ENCODE measurements at places on chromosomes 7 and 10.

GRCh38 chr7:157016024-157016351, 5.5 kb upstream of the MNX1 start:
- DNase-seq, result no peak

- no peak for DNase-seq
These were observed 244.2 kb downstream of the ELFN1 start for GRCh38 chr7:1914321-1914720.

DNA sequence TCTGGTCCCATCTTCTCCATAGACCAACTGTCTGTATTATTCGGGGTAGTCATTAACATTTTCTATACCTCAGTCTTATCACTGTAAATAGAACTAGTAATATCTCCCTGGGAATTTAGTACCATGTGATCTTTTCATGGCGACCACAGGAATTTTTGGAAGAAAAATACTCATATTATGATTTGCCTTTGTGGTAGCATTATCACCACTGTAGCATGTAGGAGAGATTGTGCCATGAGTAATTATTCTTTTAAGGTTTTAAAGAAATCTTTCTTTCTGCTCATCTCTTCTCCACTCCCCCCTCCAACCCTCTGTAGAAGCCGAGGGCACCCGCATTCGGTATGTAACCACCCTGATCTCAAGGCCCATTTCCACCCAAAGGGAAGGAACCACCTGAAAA, 25.0 kb downstream of the ZNF365 start:
- DNase-seq, result no peak

GRCh38 chr7:3884543-3884942, 583.5 kb downstream of the SDK1 start:
- DNase-seq, result no peak

GRCh38 chr10:1216574-1217236, 160.5 kb downstream of the WDR37 start:
- DNase-seq, result no peak

- no peak for DNase-seq
These were observed 623.6 kb upstream of the FZD8 start for GRCh38 chr10:36265741-36266140.

DNA sequence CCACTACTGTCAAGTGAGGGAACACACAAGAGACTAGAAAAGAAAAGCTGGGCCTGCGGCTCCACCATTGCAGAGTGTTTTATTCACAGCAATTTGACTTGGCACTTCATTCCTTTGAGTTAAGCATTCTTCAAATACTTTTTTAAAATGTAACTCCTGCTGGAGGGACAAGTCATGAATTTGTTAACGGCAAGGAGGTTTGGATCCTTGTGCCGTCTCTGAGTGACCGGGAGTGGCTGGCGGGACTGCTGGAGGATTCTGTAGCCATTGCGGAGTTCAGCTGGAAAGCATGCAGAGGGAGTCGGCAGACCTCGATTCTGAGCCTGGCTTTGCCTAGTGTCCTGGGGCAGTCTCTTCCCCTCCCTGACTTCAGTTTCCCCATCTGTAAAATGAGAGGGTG, 9.8 kb downstream of the HSPA12A start:
- no peak for DNase-seq

- no peak for DNase-seq
These were observed 2.2 kb upstream of the LHPP start for GRCh38 chr10:124459395-124459794.

DNA sequence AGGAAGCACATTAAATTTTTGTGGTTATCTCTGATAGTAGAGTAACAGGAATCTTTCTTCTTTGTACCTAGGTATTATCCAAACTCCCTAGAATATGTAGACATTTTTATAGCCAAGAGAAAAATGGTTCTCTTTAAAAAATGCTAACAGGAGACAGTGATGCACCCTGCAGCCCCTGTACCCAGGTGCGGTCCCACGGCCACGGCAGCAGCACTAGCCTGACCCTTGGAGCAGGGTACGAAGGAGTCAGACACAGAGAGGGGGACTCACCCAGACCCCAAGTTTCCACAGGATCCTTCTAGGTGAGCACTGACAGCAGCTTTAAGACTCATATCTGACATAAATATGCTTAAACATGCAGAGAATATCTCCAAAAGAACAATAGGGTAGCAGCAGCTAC, 60.4 kb downstream of the NUDCD3 start:
- no peak for DNase-seq

GRCh38 chr10:58241346-58241745, 26.3 kb downstream of the IPMK start:
- DNase-seq, result no peak

DNA sequence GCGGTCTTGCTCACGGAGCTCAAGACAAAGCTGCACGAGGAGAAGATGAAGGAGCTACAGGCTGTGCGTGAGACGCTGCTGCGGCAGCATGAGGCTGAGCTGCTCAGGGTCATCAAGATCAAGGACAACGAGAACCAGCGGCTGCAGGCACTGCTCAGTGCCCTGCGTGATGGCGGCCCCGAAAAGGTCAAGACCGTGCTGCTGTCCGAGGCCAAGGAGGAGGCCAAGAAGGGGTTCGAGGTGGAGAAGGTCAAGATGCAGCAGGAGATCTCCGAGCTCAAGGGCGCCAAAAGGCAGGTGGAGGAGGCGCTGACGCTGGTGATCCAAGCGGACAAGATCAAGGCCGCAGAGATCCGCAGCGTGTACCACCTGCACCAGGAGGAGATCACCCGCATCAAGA, 51.4 kb downstream of the JAKMIP3 start:
- no peak for DNase-seq

DNA sequence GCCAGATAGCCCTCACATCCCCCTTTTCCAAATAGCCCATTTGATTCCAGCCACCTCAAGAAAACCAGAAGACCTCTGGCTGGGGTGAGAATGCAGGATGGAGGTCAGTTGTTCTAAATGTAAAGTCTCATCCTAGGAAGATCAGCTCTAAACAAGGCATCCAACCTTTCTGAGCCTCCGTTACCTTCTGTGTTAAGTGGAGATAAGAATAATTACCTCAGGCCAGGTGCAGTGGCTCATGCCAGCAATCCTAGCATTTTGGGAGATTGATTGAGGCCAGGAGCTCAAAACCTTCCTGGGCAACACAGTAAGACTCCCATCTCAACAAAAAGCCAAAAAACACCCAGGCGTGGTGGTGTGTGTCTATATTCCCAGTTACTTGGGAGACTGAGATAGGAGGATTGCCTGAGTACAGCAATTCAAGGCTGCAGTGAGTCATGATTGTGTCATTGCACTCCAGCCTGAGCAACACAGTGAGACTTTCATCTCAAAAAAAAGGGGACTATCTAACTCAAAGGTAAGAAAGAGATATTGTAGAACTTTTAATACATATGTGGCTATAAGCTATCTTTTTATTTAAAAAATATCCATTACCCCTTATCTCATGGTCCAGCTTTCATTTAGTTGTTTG, 43.5 kb downstream of the PRTFDC1 start:
- DNase-seq, result no peak

DNA sequence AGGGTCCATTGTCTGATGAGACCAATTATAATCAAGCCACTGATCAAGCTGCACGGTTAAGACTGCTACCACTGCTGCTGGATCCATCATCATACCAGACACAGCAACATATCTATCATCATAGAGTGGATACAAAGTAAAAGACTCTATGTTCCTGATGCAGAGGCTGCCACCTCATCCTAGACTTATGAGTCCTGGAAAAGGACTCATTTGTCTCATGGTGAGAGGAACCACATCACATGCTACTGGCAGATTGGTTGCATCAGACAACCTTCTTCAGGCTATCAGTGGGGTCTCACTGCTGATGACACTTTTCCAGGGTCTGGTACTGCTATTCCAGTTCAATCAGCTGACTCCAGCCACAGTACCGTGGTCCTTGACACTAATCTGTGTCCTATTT, 79.0 kb downstream of the ABI1 start:
- no peak for DNase-seq

DNA sequence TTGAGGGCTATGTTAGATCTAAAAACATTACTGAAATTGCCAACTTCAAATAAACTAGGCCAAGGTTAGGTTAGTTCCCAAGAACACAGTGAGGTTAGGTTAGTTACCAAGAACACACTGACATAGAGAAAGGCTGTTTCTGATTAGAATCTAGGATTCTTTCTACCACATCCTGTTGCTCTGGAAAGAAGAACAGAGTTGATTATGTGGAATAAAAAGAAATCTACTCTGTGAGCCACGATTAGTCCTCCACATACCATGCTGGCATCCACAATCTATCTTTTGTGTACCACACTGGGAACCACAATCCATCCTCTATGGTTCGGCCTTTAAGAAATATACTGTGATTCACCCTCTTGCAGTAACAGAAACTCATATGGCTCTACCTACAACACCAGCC, 91.4 kb downstream of the LRRTM3 start:
- no peak for DNase-seq

GRCh38 chr10:93222211-93222754, 148.6 kb downstream of the CYP26A1 start:
- DNase-seq, result no peak

- no peak for DNase-seq
These were observed 10.7 kb upstream of the ANK3 start for GRCh38 chr10:60400366-60400765.

DNA sequence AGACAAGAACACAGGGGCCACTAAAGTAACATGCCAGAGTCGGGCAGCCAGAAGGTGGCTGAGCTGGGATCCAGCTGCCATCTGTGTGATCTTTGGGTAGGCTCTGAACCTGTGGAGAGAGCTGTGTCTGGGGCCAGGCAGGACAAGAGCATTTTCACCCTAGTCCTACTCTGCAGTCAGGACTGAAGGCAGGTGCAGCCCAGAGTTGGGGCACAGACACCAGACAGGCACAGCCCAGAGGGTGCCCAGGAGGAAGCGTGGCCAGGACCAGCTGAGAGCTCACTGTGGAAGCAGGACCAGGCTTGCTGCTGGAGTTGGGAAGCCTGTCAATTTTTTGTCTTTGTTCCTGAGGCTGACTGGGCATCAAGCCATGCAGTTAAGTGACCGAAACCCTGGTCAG, 113.6 kb downstream of the ADCY1 start:
- no peak for DNase-seq

DNA sequence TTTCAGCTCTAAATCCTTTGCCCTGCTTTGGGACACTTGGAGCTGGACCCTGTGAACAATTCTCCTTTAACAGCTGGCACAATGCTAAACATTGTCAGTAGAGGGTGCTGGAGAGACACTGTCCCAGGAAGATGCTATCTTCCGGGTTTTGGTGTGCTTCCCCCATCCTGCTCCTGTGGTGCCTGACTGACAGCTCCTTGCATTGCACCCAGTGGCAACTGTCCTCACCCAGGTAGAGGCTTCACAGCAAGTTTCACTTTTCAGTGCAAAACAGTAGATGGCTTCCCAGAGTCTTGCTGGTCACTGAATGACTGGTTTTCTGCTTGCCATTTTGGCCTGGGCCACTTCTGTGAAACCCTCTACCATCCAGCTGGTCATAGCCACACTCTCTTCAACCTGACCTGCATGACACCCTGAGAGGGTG, 77.3 kb downstream of the CDC14C start:
- no peak for DNase-seq

DNA sequence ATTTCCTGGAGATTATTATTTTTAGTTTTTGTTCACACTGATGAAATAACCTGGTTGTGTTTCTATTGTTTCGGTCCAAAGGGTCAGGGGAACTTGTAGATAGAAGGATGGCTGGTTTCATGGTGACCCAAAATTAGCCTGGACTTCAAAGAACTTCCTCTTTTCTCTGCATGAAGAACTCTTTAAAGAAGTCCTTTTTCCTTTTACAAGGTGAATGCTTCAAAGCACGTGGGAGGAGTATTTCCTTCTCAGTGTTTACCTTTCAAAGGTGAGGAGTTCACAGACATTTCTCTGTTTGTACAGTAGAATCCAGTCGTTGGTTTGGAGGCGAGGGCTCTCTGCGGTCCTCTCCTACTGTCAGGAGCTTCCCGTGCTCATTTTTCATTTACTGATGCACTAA, 561.7 kb downstream of the GATA3 start:
- DNase-seq, result no peak

DNA sequence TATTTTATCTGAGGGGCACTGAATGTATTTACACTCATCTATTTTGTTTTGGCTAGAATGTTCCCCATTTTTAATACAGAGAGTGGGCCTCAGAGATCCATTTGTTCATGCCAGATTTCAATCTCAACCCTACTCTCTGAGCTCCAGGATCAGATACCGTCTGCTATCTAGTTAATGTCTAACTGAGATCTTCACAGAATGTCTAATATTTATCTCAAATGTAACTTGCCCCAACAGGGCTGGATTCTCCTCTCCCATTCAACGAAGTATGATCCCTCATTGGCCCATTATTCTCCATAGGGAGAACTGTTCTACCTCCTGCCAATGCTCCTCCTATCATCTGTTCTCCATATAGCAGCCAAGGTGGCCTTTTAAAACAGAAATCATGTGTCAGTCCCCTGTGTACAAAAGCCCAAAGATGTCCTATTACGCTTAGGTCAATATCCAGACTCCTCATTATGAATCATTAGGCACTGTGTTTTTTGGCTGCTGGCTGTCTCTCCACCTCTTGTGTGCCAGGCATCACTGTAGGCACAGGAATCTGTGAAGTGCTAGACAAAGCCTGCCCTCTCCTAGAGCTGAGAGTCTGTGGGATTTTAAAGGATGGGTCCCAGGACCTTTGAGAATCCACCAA, 169.3 kb upstream of the AGK start:
- no peak for DNase-seq

- no peak for DNase-seq
These were observed 10.4 kb upstream of the TARP start for GRCh38 chr7:38283809-38284208.

- no peak for DNase-seq
These were observed 33.9 kb downstream of the EBLN1 start for GRCh38 chr10:22183771-22184461.

GRCh38 chr10:6755781-6756460, 175.8 kb upstream of the PRKCQ start:
- DNase-seq, result no peak
